ENCODE measurements at places on chromosomes 12 and 14. TPM values are rescaled to one million over a fixed set of nuclear protein-coding genes. Genes with fewer than 3 reads are reported as not detected.

GRCh38 chr12:83321971-83322370 lies 635.3 kb downstream of the TMTC2 start:
- H3K27me3 ChIP-seq: no peaks in the 10 kb centered on the region
- DNase-seq: no peak
- no peak overlapping the region for H3K27ac ChIP-seq
- no peak overlapping the region for H3K4me3 ChIP-seq
- H3K4me1 ChIP-seq: no peaks in the 10 kb centered on the region

- H3K27ac ChIP-seq: peak overlapping the region; percentile 10
- no peaks in the 10 kb centered on the region for H3K36me3 ChIP-seq
- H3K4me1 ChIP-seq: no peaks in the 10 kb centered on the region
- no peak overlapping the region for H3K4me3 ChIP-seq
Observed at GRCh38 chr12:128387811-128388422, 120.9 kb downstream of the TMEM132C start.

DNA sequence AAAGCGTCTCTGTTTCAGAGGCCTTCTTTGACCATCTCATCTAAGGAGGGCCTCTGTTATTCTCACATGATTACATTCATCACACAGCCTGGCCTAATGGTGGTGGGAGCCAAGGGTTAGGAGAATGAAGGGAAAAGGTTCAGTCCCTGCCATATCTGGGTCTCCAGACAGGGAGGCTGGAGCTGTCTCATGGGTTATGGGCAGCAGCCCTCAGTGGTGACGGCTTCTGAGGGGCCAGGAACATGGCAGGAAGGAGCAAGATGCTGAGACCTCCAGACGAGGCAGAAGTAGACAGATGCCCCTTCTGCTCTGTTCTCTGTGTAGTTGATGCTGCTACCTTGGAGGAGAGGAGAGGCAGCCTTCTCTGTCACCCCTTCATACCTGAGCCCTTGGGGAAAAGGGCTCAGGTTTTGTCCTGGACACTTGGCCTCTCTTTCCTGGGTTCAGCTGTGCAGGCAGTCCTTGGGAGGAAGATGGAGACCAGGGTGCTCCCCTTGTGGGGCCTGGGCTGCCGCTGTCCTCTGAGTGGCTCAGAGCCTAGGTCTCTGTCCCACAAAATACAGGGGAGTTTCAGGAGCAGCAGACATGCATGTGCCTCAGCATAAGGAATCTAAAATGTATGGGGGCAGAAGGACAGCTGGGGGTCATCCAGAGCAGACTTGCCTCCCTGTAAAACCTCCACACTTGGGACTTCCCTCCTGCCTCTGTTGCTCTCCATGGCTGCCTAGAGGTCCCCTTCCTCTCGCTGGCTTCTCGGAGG lies 3.6 kb downstream of the IFI27L2 start:
- no peak overlapping the region for H3K27ac ChIP-seq
- DNase-seq: no peak
- H3K36me3 ChIP-seq: no peaks in the 10 kb centered on the region
- no peak overlapping the region for H3K4me3 ChIP-seq
- H3K4me1 ChIP-seq: no peaks in the 10 kb centered on the region

GRCh38 chr12:86233126-86233525 lies 23.1 kb downstream of the MGAT4C start:
- no peak overlapping the region for H3K27ac ChIP-seq
- no peaks in the 10 kb centered on the region for H3K4me1 ChIP-seq
- no peaks in the 10 kb centered on the region for H3K36me3 ChIP-seq
- H3K27me3 ChIP-seq: no peaks in the 10 kb centered on the region
- DNase-seq: no peak

DNA sequence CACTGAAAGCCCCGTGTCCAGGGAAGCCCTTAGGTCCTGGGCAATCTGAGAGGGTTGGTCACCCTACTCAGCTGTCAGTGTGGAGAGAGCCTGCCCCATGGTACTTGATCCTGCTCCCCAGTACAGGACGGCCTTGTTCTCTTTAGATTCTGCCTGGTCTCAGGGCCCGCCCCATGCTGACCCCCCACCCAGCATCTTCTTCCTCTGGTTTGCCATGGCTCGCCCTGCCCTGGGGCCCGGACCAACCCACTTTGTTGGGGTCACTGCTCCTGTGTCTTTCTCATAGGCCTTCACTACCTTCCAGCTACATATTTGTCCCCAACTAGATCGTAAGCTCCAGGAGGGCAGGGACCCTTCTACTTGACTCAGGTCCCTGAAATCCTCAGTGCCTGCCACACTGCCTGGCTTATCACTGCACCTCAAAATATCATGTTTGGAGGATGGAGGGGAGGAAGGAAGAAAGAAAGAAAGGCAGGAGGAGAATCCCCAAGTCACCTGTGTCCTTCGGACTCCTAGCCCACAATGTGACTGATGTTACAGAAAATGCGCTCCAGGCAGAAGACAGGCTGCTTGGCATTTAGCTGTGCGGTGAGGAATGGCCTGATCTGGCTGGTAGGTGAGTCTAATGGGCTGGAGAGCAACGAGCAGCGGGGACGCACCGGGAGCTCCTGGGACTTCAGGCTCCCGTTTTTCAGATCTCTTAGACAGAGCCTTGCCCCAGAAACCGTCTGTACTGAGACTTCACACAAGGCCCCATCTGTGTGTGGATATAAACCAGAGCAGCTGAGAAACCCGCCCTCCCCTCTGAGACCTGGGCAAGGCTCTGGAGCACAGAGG lies 66.1 kb downstream of the C14orf132 start:
- no peaks in the 10 kb centered on the region for H3K27me3 ChIP-seq
- no peaks in the 10 kb centered on the region for H3K36me3 ChIP-seq
- no peak overlapping the region for H3K27ac ChIP-seq
- H3K4me3 ChIP-seq: no peak overlapping the region

- DNase-seq: no peak
- no peak overlapping the region for H3K4me3 ChIP-seq
- H3K27ac ChIP-seq: no peak overlapping the region
- H3K4me1 ChIP-seq: no peaks in the 10 kb centered on the region
Observed at GRCh38 chr14:22531451-22532344, 57.3 kb downstream of the DAD1 start.

CFAP73 gene
- 1.6 TPM for total RNA-seq

DNA sequence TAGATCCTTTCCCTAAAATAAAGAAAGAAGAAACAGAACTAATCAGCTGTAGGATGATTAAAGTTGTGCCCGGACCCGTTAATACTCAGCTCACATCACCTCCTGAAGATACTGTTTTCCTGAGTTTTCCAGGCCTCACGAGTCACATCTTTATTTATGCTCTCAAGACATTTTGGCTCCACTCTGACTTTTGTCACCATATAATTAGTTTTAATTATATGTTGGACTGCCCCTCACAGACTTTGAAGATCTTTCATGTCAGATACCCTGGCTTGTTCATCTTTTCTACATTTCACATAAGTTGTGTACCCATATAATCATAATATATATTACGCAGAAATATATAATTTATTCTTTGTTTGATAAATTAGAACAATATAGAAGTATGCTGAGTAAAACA lies 87.4 kb downstream of the HCAR2 start:
- no peak overlapping the region for H3K27ac ChIP-seq
- no peak for DNase-seq
- H3K4me1 ChIP-seq: no peaks in the 10 kb centered on the region
- no peaks in the 10 kb centered on the region for H3K36me3 ChIP-seq
- no peak overlapping the region for H3K4me3 ChIP-seq
- H3K27me3 ChIP-seq: no peaks in the 10 kb centered on the region

DNA sequence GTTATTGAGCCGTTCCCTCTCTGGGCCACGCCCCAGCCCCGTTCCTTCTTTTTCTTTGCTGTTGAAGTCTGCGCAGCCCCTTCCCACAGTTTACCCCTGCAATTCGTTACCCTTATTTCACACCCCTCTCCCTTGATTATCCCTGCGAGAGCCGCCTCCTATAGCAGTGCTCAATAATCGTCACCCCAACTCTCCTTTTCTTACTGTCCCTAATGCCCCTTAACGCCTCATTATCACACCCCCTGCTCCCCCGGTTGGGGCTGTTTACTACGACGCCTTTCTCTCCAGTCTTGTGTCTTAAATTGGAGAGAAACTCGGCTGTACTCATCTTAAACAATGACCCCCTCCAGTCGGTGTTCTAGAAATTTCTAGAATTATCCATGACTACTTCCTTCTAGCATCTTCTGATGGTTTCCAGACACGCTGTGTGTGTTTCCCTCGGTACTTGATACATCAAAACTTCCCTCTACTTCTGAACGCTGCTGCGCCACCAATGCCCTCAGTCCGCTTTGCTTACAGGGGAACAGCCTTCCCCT lies 713 bp upstream of the FBXL14 start:
- H3K27ac ChIP-seq: peak overlapping the region; percentile 86
- no peaks in the 10 kb centered on the region for H3K27me3 ChIP-seq
- no peak for DNase-seq
- peak overlapping the region; percentile 68 for H3K4me3 ChIP-seq

GRCh38 chr14:105760691-105761344 lies 234.4 kb downstream of the TMEM121 start:
- H3K27ac ChIP-seq: no peak overlapping the region
- DNase-seq: no peak
- no peaks in the 10 kb centered on the region for H3K27me3 ChIP-seq
- no peaks in the 10 kb centered on the region for H3K4me1 ChIP-seq
- H3K4me3 ChIP-seq: no peak overlapping the region
- H3K36me3 ChIP-seq: no peaks in the 10 kb centered on the region

- no peaks in the 10 kb centered on the region for H3K27me3 ChIP-seq
- H3K4me3 ChIP-seq: no peak overlapping the region
- no peak for DNase-seq
- H3K4me1 ChIP-seq: peaks cover 2% of the 10 kb centered on the region
- H3K27ac ChIP-seq: no peak overlapping the region
Observed at GRCh38 chr12:104507672-104508071, 50.9 kb downstream of the CHST11 start.

SLCO1B1 gene
- total RNA-seq: not detected

TMTC1 gene
- 18.2 TPM for total RNA-seq

- no peaks in the 10 kb centered on the region for H3K27me3 ChIP-seq
- H3K4me1 ChIP-seq: no peaks in the 10 kb centered on the region
- no peak overlapping the region for H3K4me3 ChIP-seq
- no peaks in the 10 kb centered on the region for H3K36me3 ChIP-seq
- DNase-seq: no peak
- no peak overlapping the region for H3K27ac ChIP-seq
Observed at GRCh38 chr12:124088217-124088907, 115.3 kb downstream of the ZNF664 start.

EPYC gene
- not detected for total RNA-seq

SLC38A4 gene
- 0.48 TPM for total RNA-seq

DNA sequence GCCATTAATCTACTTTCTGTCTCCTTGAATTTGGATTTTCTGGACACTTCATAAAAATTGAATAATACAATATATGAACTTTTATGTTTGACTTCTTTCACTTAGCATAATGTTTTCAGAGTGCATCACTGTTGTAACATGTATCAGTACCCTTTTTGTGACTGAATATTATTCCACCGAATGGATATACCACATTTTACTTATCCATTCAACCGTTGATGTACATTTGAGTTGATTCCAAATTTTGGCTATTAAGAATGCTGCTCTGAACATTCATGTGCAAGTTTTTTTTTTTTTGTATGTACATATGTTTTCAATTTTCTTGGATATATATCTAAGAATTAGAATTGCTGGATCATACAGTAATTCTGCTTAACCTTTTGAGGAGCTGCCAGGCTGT lies 43.2 kb downstream of the CPSF2 start:
- no peak overlapping the region for H3K27ac ChIP-seq
- peaks cover 1% of the 10 kb centered on the region for H3K4me1 ChIP-seq
- H3K4me3 ChIP-seq: no peak overlapping the region
- DNase-seq: no peak

DNA sequence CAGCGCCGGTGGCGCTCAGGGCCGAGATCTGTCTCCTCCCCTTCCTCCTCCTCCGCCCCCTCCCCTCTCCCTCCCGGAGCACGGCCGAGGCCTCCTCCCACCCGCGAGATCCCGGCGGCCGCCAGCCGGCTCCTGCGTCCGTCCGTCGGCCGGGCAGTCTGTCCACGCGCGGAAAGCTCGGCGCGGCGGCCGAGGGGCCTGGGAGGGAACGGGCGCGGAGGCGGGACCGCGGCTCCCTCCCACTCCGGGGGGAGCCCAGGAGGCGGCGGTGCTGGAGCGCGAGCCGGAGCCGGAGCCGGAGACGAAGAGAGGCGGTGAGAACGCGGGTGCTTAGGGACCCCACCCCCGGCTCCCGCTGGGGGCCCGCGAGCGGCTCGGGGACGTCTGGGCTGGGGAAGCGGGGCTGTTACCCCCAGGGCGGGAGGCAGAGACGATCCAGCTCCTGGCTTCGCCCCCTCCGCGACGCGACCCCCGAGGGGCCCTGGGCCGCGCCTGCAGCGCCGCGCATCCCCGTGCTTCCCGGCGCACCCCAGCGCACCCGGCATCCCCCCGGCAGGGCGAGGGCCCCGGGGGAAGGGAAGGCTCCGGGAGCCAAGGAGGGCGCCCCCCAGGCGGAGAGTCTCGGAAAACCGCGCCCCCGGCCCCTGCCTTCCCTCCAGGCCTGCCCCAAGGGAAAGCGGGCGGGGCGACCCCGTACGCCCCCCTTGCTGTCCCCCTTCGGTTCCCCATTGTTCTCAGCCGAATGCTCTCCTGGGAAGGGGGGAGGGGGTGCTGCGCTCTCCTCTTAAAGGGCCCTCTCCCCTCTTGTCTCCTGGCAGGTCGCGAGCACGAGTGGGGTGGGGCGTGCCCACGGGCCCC lies at the start of gene DTX1:
Gene DTX1, plus strand, starts transcription at position 100 of the 858 bp plus-strand sequence. CDS start 1,463 bp downstream, outside the sequence.
- H3K27me3 ChIP-seq: no peaks in the 10 kb centered on the region
- H3K4me1 ChIP-seq: peaks cover 2% of the 10 kb centered on the region
- H3K27ac ChIP-seq: no peak within 1 kb of the TSS
- H3K36me3 ChIP-seq: no peaks in the 10 kb centered on the region
- peak within 1 kb of the TSS; percentile 34 for H3K4me3 ChIP-seq

DNA sequence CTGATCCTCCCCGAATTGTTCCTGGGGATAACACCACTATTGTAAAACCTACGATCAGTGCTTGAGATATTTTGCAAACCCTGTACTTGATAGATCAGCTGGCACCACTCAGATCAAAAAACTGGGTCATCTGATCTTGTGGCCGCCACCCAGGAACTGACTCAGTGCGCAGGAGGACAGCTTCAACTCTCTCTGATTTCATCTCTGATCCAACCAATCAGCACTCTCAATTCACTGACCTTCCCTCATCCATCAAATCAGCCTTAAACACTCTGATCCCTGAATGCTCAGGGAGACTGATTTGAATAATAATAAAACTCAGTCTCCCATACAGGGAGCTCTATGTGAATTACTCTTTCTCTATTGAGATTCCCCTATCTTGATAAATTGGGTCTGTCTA lies 4.2 kb upstream of the XPOT start:
- no peaks in the 10 kb centered on the region for H3K36me3 ChIP-seq
- no peaks in the 10 kb centered on the region for H3K27me3 ChIP-seq
- H3K4me1 ChIP-seq: no peaks in the 10 kb centered on the region
- no peak overlapping the region for H3K4me3 ChIP-seq
- H3K27ac ChIP-seq: no peak overlapping the region

DNA sequence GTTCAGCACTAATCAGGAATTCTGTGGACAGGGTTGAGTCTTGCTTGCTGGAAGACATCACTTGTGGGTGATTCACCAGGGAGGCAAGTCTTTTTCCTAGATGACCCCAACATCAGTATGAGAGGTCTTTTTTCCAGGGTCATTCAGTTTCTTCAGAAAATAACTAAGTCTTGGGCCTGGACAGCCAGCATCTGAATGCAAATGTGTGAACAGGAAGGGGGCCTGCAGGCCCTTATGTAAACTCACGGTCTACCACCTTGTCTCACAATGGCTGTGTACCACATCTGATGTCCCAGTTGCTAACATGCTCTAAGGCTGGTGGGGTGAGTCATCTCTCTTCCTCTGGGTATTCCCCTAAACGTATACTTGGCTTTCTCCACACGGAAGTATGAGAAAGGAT lies 79.2 kb downstream of the HECTD4 start:
- peaks cover 5% of the 10 kb centered on the region for H3K4me1 ChIP-seq
- H3K4me3 ChIP-seq: no peak overlapping the region
- H3K27me3 ChIP-seq: no peaks in the 10 kb centered on the region
